Naive B cell (primary cell): ENCODE measurements at places on chromosomes 6 and 20. TPM values are rescaled to one million over a fixed set of nuclear protein-coding genes. Genes with fewer than 3 reads are reported as not detected.

DNA sequence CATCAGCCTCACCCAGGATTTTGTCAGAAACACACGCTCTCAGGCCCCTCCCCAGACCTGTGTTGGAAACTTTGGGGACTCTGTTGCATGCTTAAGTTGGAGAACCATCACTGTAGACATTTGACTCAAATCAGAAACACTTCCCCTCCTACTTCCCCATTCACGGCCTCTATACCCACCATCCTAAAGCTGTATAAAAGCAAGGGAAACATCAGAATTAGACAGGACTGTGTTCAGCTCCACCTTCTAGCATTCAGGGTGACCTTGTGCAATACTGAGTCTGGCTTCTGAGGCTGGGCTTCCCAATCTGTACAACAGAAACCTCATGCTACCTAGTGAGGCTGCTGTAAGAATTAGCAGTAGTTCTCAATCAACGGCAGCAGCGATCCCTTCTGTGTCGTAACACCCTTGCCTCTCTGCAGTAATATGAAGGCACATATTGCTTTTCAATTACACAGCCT lies 252.3 kb downstream of the LY86 start:
- no peak overlapping the region for H3K27ac ChIP-seq
- H3K4me1 ChIP-seq: peaks cover 6% of the 10 kb centered on the region
- H3K4me3 ChIP-seq: no peak overlapping the region
- DNase-seq: no peak
- H3K27me3 ChIP-seq: peaks cover 15% of the 10 kb centered on the region
- no peaks in the 10 kb centered on the region for H3K36me3 ChIP-seq

- no peak overlapping the region for H3K27ac ChIP-seq
- no peaks in the 10 kb centered on the region for H3K27me3 ChIP-seq
- peaks cover 39% of the 10 kb centered on the region for H3K36me3 ChIP-seq
- no peak for DNase-seq
Measured at GRCh38 chr20:34493646-34494045, 22.6 kb upstream of the DYNLRB1 start.

- H3K4me1 ChIP-seq: peaks cover 24% of the 10 kb centered on the region
- H3K36me3 ChIP-seq: peaks cover 8% of the 10 kb centered on the region
- no peak overlapping the region for H3K27ac ChIP-seq
- no peak for DNase-seq
- no peaks in the 10 kb centered on the region for H3K27me3 ChIP-seq
Measured at GRCh38 chr20:37511610-37512275, 9.3 kb upstream of the NNAT start.

DNA sequence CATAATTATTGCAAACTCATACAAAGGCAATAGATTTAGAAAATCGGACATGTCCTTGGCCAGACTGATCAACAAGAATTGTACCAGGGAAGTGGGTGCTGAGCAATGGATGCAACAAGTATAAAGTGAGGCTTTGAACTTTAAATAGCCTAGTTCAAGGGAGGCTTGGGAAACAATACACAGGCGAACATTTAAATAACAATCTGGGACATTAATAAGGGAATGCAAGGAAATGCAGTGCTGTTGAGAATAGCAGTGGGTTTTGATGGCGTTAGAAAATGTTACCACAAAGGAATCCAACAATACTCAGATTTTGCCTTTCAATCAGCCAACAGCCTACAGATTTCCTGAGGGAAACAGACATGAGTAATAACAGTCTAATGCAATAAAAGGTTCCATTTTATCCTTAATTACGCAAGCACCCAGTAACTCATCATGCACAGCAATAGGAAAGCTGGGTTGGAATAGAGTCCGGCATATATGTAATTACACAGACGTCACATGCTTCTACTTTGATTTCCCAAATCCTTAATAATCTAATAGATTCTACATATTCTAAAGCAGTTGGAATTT lies 134.6 kb downstream of the PHACTR1 start:
- peaks cover 25% of the 10 kb centered on the region for H3K27me3 ChIP-seq
- H3K27ac ChIP-seq: no peak overlapping the region
- no peaks in the 10 kb centered on the region for H3K4me1 ChIP-seq
- no peak overlapping the region for H3K4me3 ChIP-seq
- H3K36me3 ChIP-seq: no peaks in the 10 kb centered on the region
- no peak for DNase-seq

DNA sequence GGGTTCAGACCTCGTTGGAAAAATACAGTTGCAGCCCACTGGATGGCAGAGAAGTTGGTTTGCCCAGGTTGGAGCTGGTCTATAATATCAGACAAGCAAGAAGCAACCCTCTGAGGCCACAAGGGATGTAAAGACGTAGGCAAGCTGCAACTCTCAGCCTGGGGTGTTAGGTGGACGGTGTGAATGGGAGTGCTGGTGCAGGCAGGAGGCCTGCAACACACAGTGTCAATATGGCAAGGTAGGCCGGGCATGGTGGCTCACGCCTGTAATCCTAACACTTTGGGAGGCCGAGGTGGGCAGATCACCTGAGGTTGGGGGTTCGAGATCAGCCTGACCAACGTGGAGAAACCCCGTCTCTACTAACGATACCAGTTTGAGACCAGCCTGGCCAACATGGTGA lies 10.5 kb downstream of the VPS16 start:
- H3K36me3 ChIP-seq: no peaks in the 10 kb centered on the region
- DNase-seq: no peak
- H3K4me1 ChIP-seq: peaks cover 20% of the 10 kb centered on the region
- H3K27me3 ChIP-seq: no peaks in the 10 kb centered on the region

DNA sequence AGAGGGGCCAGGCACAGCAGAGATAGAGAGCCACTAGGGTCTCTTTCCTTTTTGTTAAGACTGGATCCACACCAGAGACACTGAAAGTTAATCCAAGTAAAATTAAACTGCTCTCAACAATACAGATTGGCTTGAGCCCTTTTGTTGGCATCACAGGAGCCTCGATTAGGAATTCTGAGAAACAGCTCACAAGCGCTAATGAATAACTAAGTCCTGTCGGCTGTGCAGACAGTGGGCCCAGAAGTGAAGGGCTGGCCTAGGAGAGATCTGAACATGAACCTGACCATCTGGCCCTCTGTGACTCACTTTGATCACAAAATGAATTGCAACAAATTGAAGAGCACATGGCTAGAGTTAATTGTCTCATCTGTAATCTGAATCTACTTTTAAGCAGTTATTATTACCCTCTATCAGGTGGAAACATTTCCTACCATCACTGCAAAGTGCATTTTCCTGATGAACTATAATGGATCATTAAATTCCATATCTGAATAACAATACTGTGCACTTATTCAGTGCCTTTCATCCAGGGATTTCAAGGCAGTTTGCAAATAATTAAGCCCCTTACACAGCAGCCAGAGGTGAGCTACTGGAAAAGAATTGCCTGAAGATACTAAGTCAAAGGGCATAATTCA lies 3.2 kb downstream of the BACH2 start:
- H3K4me1 ChIP-seq: peaks cover 76% of the 10 kb centered on the region
- no peaks in the 10 kb centered on the region for H3K27me3 ChIP-seq
- no peak for DNase-seq
- peak overlapping the region; percentile 99 for H3K4me3 ChIP-seq
- peak overlapping the region; percentile 98 for H3K27ac ChIP-seq
- H3K36me3 ChIP-seq: peaks cover 29% of the 10 kb centered on the region

DNA sequence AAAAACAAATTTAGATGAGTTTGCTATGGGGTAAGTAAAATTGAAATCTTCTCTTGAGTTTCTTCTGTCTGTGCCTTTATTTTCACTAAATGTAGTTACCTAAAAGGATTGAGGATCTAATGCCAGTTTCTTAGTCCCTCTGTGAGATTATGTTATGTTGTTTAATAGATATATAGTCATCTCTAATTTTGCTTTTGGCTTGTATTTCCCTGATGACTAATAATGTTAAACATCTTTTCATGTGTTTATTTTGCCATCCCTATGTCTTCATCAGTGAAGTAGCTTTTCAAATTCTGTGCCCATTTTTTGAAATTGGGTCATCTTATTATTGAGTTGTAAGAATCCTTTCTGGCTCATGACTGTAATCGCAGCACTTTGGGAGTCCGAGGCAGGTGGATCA lies 13.7 kb downstream of the QRSL1 start:
- no peak overlapping the region for H3K4me3 ChIP-seq
- H3K27me3 ChIP-seq: no peaks in the 10 kb centered on the region
- peaks cover 22% of the 10 kb centered on the region for H3K36me3 ChIP-seq
- no peak for DNase-seq
- H3K4me1 ChIP-seq: peaks cover 38% of the 10 kb centered on the region

DNA sequence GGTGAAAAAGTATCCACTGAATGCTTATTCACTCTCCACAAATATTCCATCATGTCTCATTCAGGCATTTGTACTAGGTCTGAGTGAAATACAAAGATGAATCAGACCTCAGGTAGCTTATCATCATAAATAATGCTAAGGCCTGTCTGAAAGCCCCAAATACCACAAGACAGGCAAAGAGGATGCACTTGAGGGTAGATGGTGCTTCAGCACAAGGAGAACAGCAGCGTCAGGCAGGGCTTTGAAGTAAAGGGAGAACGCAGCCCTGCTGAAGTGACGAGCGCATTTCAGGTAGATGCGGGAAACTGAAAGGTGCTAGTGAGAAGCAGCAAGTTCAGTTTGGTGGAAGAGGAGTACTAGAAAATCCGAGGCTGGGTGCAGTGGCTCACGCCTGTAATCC lies 38.7 kb downstream of the MAP3K5 start:
- no peaks in the 10 kb centered on the region for H3K27me3 ChIP-seq
- no peak for DNase-seq

GRCh38 chr6:152096863-152097496 lies 289.5 kb downstream of the ESR1 start:
- H3K4me3 ChIP-seq: no peak overlapping the region
- H3K27me3 ChIP-seq: no peaks in the 10 kb centered on the region
- no peak for DNase-seq
- no peak overlapping the region for H3K27ac ChIP-seq
- no peaks in the 10 kb centered on the region for H3K4me1 ChIP-seq

GRCh38 chr6:11416936-11417576 lies 120.5 kb upstream of the TMEM170B start:
- peaks cover 19% of the 10 kb centered on the region for H3K4me1 ChIP-seq
- DNase-seq: no peak
- H3K27ac ChIP-seq: no peak overlapping the region
- no peaks in the 10 kb centered on the region for H3K36me3 ChIP-seq

The DSP gene
- polyA plus RNA-seq: 18.9 TPM

The PGC gene
- not detected for polyA plus RNA-seq

The PRSS35 gene
- not detected for polyA plus RNA-seq

The C6orf15 gene
- not detected for polyA plus RNA-seq
